ENCODE measurements at places on chromosomes 7 and 10.

DNA sequence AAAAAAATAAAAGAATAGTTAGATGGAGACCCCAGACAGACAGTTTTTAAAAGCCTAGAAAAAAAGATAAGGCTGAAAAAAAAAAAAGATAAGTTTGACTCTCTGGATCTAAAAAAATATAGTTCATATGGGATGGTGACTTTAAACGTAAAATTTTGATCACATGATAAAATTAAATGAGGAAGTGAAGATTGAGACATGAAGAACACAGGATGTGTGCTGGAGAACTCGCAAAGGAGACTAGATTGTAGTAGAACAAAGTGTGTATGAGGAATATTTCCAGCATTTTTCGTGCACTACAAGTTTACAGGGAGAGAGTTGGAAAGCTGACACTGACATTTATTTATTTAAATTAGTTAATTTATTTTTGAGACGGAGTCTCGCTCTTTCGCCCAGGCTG, 286.4 kb downstream of the PRPF18 start:
- no peak for ATAC-seq

DNA sequence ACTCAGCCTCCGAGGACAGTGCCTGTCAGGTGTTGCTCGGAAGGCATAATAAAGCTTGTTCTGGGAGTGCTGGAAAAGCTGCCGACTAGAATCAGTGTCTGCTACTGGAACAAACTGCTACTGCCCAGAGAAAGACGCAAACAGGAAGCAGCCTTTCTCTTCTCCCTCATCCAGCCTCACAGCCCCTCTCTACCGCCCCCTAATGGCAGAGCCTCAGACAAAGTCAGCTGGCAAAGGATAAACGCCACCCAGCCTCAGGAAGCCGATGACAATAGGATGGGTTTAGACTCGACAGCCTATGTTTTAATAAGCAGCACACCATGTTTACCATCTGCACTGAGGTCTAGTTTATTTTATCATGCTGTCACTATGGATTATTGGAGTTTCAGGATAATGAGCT, 169.5 kb upstream of the LYZL1 start:
- ATAC-seq = no peak

DNA sequence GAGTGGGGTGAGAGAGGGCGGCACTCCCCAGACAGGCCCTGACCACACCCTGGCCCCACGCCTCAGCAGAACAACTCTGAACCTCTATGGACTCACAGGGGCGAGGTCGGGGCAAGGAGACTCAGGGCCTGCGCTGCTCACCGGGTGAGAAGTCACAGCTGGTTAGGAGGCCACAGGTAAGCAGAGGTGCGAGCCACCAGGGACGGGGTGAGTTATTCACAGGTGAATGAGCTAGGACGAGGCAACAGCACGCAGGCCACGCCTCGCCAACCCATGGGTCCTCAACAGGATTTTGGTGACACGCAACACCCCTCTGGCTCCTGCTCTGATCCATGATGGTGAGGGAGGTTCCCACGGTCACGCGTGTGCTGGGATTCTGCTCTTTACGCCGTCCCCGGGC, 202.5 kb downstream of the ADARB2 start:
- no peak for ATAC-seq

- ATAC-seq = no peak
Observed at GRCh38 chr10:18261063-18261610, 120.9 kb downstream of the CACNB2 start.

- peak; percentile 13 for ATAC-seq
Observed at GRCh38 chr7:2688409-2689342, 674 bp downstream of the AMZ1 start.

DNA sequence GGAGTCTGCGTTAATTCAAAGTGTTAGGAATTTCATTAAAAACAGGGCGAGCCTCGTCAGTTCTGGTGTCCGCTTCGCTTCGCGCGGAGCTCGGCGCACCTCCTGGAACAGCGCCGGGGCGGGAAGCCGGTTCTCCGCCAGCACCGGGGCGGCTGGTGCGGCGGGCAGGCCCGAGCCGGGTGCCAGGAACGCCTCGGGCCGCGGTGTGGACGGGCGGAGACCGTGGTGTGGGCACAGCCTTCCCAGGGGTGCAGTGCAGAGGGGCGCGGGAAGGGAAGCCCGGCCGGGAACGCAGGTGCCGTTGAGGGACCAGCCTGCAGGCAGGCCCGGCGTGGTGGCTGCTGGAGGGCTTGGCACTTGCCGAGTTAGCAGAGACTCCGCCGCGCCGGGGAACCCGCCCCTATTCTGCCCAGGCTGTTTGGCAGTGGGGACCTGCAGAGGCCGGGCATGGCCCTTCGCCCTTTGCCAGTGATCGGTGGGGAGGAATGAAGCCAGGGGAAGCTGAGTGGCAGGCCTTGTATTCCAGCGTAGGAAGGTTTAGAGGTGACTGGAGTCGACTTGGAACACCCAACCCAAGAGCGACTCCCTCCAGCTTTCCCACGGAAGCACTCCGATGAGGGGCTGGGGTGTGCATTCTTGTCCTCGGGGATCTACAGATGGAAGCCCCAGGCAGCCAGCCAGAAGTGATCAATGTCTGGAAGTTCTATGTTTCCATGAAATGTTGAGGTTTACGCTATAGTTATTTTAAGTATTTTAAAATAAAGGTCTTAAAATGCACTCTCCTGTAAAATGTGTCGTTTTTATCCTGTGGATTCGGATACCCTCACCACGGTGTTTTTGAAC, 945 bp upstream of the RHEB start:
- no peak for ATAC-seq

- ATAC-seq = no peak
Observed at GRCh38 chr7:11655163-11655562, 176.8 kb downstream of the THSD7A start.

- ATAC-seq = no peak
Observed at GRCh38 chr10:20970708-20971107, 73.6 kb upstream of the NEBL start.

DNA sequence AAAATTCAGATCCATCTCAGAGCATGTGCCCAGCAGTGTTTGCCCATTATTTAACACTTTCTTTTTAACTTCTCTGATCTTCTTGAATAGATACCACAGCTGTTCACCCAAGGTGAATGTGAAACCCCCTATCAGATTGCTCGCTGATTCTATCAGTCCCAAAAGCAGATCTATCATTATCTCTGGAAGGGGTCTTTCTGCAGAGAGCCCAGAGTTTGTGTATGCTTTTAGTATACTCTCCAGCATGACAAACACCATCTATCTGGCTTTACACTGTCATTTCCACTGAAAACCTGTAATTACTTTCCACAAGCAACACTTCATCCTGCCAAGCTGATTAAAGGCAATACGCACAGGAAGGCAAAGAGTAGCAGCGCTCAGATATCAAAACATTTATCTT, 168.2 kb downstream of the CACNA2D1 start:
- no peak for ATAC-seq

- no peak for ATAC-seq
Observed at GRCh38 chr7:38410056-38410455, 136.6 kb upstream of the TARP start.

GRCh38 chr10:68578974-68579373, 18.8 kb downstream of the TET1 start:
- no peak for ATAC-seq

DNA sequence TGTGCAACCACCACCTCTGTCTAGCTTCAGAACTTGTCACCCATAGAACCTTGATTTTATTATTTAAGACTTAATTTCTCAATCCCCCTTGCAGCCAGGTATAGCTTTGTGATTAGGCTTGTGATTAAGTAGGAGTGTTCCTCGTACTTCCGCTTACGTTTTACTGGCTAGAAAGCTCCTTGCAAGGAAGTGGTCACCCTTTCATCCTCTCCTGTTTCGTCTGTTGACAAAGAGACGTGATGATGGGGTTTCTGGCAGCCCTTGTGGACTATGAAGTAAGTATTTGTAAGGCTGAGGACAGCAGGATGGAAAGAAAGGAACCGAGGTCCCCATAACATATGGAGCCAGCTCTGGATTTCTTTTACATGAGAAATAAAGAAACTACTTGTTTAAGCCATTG, 86.5 kb upstream of the KDM7A start:
- peak; percentile 85 for ATAC-seq

DNA sequence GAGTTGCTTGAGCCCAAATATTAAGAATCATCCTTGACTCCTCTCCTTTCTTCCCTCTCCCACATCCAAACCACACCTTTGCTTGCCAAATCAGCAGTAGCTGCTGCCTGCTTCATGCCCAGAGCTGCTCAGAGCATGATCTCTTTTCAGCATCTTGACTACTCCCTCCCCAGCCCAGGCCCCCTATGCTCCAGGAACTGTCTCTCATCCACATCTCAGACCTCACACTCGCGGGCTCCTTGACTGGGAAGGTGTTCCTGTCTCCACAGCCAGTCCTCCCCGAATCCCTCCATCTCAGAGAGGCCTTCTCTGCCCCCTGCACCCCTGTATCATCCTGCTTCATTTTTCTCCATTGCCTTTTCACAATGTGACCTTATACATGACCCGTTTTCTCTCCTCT, 157.0 kb downstream of the DNAJB6 start:
- ATAC-seq = no peak

GRCh38 chr10:106929291-106929895, 235.1 kb downstream of the SORCS1 start:
- no peak for ATAC-seq

- no peak for ATAC-seq
Observed at GRCh38 chr7:43721193-43721806, 8.0 kb downstream of the COA1 start.

DNA sequence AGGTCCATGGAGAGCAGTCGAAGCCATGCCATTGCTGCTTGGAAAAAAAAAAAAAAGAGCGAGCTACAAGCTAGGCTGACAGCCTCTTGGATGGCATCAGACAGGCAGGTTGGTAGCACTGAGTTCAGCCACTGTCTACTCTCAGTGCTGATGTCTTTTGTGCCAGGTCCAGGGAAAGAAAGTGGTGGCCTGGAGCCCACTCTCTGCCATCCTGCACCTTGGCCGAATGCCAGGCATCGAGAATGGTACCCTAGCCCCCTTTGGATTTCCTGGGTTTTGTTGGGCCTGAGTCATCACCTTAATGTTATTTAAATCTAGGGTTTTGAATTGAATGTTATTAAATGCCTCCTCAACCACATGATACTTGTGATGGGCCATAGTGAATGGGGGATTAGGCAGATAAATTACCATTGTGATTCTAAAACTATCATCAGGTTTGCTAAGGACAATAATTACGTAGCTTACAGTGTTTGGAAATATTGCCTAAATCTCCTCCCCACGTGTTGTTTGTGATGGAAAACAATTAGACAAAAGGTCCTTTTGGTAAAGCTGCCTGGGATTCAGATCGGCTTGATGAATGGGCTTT, 195.7 kb upstream of the GPR26 start:
- ATAC-seq = no peak

DNA sequence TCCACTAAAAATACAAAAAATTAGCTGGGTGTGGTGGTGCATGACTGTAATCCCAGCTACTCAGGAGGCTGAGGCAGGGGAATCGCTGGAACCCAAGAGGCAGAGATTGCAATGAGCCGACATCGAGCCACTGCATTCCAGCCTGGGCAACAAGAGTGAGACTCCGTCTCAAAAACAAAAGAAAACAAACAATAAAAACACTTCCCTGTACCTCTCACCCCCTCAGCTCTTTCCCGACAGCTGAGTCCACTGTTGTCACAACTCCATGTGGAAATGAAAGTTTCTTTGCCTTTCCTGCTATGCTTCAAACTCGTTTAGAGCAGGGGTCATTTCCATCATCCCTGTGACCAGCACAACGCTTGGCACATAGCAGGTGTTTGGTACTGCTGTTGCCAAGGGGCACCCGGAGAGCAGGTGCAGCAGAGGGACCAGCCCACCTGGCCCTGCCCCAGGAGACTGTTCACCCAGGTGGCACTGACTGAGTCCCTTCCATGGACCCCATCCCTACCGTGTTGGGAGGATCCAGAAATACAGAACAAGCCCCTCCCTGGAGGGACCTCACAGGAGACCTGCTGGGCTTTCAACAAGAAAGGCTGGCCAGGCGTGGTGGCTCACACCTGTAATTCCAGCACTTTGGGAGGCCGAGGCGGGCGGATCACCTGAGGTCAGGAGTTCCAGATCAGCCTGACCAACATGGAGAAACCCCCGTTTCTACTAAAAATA, 4.9 kb downstream of the TMEM130 start:
- no peak for ATAC-seq

DNA sequence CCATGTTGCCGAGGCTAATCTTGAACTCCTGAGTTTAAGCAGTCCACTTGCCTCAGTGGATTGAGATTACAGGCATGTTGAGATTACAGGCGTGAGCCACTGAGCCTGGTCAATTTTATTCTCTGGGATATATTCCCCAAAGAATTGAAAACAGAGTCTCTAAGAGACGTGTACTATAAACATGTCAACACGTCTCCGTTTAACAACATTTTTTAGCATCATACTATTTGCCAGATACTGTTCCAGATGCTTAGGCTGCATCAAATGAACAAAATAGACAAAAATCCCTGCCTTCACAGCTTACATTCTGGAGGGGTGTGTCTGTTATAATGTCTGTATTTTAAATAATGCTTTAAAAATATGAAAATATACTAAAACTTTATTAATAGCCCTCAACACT, 54.1 kb upstream of the PRKG1 start:
- no peak for ATAC-seq

DNA sequence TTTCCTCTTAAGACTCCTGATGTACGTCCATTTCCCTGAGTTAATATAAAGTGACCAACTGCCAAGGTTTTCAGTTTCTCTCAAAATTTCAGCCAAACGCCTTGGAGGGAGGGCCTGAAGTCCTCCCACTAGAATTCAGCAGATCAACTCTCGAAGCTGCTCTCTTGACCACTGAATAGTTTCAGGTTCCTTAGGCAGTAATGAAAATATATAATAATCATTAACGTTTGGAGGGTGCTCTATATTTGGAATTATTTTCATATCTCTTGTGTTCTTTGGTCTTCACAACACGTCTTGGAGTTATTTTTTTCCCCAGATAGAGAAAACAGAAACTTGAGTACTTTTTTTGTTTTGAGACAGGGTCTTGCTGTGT, 123.6 kb upstream of the SFMBT2 start:
- ATAC-seq = no peak

- no peak for ATAC-seq
Observed at GRCh38 chr7:139896831-139897230, 67.8 kb downstream of the TBXAS1 start.

GRCh38 chr7:71019706-71020105, 112.2 kb upstream of the GALNT17 start:
- no peak for ATAC-seq

GRCh38 chr7:138166681-138167080, 90.4 kb downstream of the AKR1D1 start:
- ATAC-seq = no peak

Data from activated CD4-positive, CD25-positive, alpha-beta regulatory T cell treated with anti-CD3 and anti-CD28 coated beads, Interleukin-2, amount 50 U/mL, for 24 hours (primary cell).